ENCODE measurements at places on chromosomes 1 and 21.
A peak's percentile ranks its signal among the peaks of the same experiment; 100 is the strongest.

- DNase-seq, result peak; percentile 18
These were observed 1.1 kb downstream of the RGS16 start for GRCh38 chr1:182602935-182603645.

DNA sequence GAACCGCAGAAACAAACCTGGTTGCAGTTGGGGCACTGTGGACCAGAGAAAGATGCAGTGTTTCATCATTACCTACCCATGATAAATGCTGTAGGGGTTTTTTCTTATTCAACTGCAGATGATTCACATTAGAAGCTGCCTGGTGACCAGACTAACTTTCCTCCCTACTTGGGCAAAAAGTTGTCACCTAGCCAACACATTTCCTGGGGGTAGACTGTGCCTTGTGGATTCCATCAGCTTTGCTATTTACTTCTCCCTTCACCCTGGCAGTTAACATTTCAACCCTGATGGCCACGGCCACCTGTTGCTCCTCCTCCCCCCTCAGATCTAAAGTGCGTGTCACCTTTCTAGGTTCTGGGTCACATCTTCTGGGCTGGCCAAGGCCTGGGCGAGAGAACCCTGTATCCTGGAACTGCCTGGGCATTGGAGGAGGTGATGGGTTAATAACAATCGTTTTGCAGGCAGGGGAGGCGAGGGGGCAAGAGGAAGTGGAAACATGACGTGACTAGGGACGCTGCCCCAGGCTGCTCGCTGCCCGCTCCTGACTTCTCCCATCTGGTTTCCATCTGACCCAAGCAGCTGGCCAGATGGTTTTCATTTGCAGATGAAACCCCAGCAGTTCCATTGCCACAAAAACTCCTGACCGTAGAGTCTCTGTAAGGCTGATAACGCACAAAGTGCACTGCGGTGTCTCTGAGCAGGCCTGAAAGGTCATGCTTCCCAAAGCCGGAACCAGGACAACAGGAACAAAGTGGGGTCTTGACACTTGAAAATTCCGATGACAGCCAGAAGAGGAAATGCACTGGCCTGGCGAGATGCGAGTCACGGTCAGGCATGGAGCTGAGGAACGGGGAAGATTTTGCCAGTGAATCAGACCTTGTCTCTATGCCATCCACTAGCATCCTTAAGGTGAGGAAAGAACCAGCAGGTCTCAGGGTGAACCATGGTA lies 36.6 kb downstream of the CAPZB start:
- no peak for DNase-seq

- DNase-seq, result no peak
These were observed 120.0 kb downstream of the S1PR1 start for GRCh38 chr1:101356604-101357443.

- DNase-seq, result no peak
These were observed 57.9 kb upstream of the FGGY start for GRCh38 chr1:59238993-59239392.

DNA sequence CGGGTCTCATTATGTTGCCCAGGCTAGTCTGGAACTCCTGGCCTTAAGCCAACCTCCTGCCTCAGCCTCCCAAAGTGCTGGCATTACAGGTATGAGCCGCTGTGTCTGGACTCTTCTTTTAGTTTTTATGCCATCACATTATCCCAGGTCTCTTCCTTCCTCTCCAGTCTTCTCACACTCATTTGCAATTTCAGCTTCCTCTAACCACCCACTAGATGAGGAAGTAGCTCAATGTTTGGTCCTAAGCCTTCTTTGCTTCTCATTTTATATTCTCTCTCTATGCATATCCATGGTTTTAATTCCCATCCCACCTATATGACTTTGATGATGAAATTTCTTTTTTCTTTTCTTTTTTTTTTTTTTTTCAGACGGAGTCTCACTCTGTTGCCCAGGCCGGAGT lies 3.1 kb upstream of the ZBTB8A start:
- DNase-seq, result no peak

DNA sequence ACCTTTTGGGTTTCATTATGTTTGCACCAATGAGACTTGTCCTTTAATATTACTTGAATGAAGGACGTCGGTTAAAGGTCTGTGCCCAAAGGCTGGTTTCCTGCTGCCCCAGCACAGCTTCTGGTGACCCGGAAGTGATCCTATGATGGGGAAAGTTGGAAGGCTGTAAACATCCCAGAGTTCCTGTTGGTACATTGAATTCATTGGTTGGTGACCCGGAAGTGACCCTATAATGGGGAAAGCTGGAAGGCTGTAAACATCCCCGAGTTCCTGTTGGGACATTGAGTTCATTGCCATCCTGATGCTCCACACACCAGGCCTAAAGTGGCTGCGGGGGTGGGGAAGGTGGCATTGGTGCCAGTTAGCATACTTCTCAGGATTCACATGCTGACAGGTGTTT lies 187.3 kb downstream of the RYR2 start:
- no peak for DNase-seq

DNA sequence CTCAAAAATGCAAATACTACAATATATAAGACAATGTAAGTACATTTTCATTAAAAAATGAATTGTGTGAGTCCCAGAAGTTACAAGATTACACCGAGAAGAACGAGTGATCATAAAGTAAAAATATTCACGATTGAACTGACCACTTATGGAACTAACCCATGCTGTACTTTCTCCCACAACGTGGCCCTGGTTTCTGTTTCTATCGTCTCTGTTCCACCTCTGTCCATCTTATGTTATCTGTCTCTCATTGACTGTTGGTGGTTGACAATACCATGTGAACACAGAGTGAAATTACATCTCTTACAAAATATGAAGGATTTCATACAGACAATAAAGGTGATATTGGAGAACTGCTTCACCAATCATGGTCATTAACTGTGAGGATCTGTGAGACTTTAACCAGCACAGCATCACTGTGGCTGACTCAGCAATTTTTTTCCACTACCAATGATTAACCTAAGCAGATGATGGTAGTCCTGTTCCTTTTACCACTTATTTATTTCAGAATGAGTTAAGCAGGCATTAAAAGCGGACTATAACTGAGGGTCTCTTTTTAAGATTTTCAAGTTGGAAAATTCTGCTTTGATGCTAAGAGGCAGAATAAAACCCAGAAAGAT lies 165.1 kb downstream of the TGFB2 start:
- DNase-seq, result no peak

DNA sequence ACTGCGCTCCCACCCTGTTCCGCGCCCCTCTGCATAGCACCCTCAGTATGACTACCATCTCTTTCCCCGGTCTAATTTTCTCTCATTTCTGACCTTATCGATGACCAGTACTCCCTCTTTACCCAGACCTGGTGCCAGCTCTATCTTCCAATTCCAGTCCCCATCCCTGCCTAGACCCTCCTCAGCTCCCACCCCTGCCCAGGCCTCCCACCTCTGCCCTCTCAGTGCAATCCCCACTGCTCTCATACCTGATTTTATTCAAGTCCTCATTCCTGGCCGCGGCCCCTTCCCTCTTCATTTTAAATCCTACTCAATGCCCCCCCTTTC lies 1.3 kb downstream of the USP24 start:
- DNase-seq, result no peak

DNA sequence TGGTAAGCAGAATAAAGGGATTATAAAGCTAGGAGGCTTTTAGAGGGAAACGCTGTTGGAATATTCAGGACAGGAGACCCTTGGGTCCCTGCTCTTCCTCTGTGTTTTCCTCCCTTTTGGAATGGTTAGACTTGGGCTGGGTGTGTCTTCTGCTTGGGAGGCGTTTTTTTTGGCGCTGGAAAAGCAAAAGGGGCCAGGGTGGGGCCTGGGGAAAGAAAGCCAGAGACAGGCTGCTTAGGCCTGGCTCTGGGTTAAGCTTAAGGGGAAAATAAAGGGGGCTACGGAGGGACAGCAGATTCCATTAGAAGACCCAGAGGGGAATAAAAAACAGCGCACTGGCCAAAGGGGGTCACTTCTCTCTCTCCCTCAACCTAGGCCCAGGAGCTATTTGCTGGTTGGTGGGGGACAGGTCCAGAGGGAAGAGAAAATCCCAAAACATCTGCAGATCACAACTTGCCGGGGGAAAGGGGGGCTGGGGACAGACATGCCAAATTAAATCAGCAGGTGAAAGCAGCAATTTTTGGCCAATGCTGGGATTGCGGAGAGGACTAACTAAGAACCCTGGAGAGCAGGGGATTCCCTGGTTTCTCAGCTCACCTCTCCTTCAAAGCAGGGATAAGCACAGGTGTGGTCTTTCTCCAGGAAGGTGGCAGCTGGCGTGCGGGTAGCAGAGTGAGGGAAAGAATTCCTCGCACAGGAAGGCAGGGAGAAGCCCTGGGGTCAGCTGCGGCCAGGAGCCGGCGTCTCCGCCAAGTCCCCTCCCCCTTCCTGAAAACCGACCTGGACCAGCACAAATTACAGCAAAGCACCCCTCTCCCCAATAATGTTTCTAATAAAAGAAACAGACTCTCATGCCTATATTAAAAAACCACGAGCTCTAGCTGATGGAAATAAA lies 82.2 kb upstream of the AK4 start:
- peak; percentile 22 for DNase-seq

DNA sequence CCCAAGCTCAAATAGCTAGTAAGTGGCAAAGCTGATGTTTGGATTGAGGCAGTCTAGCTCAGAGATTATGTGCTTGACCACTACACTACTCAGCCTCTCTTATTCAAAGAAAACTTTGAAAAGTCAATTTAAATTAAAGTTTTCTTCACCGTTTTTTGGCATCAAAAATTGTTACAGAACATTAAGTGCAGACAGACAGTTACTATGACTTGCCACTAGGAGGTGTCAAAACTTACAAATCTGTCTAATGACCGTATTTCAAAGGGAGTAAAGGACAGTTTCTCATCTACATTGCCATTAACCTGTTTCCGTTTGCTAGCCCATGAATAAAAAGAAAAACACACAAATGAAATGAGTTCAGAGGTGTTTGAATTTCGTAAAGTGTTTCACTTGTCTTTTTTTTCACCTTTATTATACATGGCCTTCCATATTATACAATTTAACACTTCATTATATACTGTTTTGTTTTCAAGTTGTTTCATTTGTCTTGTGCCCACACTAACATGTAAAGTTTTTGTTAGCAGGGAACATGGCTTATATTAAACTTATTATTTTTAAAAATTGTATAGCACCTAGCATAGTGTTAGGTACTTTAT lies 57.4 kb upstream of the MTF2 start:
- DNase-seq, result peak; percentile 81

DNA sequence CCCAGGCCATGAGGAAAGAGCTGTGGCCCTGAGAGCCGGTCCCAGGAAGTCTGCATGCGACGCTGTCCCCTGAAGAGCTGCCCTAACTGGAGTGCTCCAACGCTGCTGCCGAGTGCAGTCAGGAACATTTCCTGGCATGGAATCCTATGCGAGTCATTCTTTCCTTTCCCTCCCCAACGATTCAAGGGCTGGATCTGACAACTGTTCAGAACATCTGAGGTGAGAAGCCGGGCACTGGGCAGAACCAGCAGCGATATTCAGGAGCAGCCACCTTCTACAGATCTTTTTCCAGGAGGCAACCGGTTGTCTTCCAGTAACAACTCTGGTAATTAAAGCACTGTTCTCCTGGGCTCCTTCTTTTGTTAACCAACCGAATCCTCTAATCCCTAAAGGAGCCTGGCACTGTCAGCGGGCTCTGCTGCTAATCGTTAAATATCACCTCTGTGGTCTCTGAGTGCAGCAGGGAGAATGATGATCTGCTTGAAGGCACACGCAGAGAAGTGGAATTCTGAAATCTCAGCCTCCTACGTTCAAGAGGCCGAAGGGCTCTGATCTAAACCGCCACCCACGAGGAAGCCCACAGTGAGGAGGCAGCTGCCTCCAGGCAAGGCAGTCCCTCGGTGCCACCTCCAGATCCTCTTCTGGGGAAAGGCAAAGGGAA lies 55.8 kb downstream of the SLC45A1 start:
- DNase-seq, result no peak

- DNase-seq, result no peak
These were observed 5.8 kb upstream of the CCDC27 start for GRCh38 chr1:3746389-3746829.

DNA sequence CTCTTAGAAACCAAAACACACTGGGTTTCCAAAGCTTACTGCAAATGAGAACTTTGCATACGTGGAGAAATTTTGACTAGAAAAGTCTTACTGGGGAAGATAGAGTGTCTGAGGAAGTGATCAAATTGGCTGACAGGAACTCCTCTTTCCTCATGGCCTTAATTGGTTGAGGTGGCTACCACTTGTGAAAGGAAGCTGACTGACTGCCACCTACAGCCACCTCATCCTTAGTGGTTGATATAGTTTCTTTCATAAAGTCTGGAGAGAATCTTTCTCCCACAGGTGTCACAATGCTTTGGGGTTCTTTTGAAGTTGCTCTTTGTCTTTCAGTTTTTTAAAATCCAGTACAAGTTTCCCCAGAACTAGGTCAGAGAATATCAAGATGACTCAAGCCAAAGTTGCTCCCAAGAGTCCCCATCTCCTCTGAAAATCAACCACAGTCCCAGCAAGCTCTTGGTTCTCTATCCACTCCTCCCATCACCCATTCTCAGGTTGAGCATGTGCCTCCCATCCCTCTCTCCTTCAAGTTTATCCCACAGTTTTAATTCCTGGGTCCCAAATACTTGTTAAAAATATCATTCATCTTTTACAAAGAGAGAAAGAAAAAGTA lies 43.3 kb downstream of the GPR88 start:
- no peak for DNase-seq

DNA sequence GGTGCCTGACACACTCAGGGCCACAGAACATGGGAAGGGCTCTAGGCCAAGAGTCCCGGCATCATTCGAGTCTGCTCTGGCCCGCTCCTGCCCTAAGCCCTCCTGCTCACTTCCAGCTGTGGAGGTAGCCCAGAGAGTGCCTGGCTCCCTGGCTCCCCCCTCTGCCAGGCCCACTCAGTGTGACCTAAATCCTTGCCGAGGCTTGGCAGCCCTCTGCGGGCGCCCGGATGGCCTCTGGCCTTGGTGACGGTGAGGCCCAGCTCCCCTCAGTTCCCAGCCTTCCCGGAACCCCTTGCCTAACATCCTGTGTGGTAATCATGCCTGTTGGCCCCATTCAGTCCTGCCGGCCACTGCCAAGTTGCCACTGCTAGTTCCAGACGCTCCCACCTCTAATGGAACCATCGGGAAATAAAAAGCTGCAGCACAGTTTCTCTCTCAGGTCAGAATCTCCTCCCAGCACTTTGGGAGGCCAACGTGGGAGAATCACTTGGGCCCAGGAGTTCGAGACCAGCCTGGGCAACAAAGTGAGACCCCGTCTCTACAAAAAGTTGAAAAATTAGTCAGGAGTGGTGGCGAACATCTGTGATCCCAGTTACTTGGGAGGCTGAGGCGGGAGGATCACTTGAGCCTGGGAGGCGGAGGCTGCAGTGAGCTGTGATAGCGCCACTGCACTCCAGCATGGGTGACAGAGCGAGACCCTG lies 1.2 kb upstream of the H6PD start:
- DNase-seq, result no peak

DNA sequence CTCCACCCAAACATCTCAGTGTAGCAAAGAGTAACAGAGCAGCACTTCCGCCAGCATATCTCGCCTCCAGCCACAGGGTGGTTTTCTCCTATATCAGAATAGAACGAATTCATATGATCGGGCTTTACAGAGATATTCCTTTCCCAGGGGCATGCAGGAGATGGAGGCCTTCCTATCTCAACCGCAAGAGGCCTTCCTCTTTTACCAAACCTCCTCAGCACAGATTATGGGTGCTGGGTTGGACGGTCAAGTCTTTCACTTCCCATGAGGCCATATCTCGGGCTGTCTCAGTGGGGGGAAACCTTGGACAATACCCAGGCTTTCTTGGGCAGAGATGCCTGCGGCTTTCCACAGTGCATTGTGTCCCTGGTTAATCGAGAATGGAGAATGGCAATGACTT lies 65.8 kb downstream of the OVGP1 start:
- no peak for DNase-seq

- DNase-seq, result no peak
These were observed 436.4 kb downstream of the DISC1 start for GRCh38 chr1:232062967-232063366.

GRCh38 chr1:48761986-48762385 lies 14.7 kb downstream of the BEND5 start:
- DNase-seq, result no peak

Data from NCI-H446 (cell line).